Vagina (tissue), 2 donors: ENCODE measurements at places on chromosomes 3 and 15. TPM values are rescaled to one million over a fixed set of nuclear protein-coding genes. Genes with fewer than 3 reads are reported as not detected.

Gene ZIC1
- not detected for total RNA-seq

Gene PLA2G4B
- 34.1 TPM for total RNA-seq

Gene CCR9
- total RNA-seq: not detected

Gene XIRP1
- not detected for total RNA-seq

Gene PLA2G4E
- total RNA-seq: 8.8 TPM

DNA sequence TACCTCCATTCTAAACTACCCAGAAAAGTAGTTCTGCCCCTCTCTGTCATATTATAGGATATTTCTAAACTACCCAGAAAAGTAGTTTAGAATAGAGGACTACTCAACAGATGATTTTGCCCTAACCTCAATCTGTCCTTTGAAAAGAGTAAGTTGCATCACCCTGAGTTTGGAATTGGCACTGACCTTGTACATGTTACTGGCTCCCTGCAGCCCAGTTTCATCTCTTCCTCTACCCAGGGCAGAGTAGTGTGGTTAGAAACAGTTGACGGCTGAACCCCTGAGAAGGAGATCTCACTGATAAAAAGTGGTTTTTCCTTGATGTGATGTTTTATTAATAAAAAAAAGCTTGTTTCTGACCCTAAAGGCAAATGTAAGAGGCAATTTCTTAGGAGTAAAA is 340.5 kb upstream of the NECTIN3 start:
- H3K4me3 ChIP-seq: no peak overlapping the region
- DNase-seq: no peak
- no peaks in the 10 kb centered on the region for H3K36me3 ChIP-seq

DNA sequence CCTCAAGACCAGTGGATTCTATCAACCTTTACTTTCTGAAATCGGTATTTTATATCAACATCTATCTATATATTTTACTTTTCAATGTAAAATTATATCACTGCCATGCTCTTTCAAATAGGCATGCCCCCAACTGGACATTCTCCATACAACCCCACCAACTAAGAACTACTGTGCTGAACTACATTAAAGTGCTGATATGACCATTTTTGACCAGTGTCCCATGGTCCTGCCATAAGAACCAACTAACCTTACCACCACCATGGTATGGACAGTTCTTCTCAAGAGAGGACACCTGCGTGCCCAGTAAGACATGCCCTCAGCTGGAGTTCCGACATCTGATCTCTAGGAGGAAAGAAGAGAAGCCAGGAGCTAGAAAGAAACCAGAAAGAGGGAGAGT is 15.6 kb downstream of the POMGNT2 start:
- H3K27me3 ChIP-seq: no peaks in the 10 kb centered on the region
- H3K36me3 ChIP-seq: no peaks in the 10 kb centered on the region
- no peak overlapping the region for H3K27ac ChIP-seq

- H3K4me3 ChIP-seq: no peak overlapping the region
- DNase-seq: no peak
- H3K27ac ChIP-seq: no peak overlapping the region
- H3K27me3 ChIP-seq: no peaks in the 10 kb centered on the region
- no peaks in the 10 kb centered on the region for H3K36me3 ChIP-seq
These were observed 96.5 kb downstream of the SMAD6 start for GRCh38 chr15:66798426-66799061.

DNA sequence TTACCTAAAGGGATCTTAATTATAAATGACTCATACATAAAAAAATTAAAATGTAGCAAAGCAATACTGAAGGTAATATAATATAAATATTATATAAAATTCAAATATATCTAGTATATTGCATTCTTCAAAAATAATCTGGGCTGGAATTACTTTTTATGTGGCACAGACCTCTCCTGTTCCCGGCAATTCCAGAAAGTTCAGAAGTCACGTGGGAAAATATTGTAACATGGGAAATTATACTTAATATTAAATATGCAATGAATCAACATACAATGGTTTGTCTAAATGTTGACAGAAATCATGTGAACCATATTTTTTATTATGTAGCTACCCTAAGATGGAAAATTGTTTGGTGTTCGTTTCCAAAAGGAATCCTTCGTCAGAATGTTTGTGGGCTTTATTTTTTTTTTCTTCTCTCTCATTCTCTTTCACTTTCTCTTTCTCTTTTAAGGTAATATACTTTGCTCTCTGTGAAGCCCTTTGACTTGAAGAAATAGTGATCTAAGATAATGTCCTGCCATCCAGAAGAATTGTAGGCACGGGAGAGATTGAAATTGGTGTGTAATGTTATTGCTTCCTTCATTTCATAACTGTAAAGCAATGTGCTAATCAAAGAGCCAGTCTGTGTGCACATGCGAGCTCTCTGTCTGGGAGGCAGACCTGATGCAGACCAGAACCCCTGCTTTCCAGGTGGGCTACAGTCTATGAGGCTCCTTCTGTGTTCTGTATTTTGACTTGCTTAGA is 559.4 kb downstream of the NR2F2 start:
- no peaks in the 10 kb centered on the region for H3K4me1 ChIP-seq
- H3K4me3 ChIP-seq: peak overlapping the region; percentile 36
- H3K27ac ChIP-seq: peak overlapping the region; percentile 68

GRCh38 chr15:72340366-72340765 is 20.4 kb upstream of the CELF6 start:
- no peaks in the 10 kb centered on the region for H3K36me3 ChIP-seq
- H3K4me1 ChIP-seq: no peaks in the 10 kb centered on the region
- H3K27me3 ChIP-seq: no peaks in the 10 kb centered on the region
- H3K4me3 ChIP-seq: no peak overlapping the region
- peak overlapping the region; percentile 50 for H3K27ac ChIP-seq
- DNase-seq: no peak

GRCh38 chr15:75680007-75680789 is 32.5 kb downstream of the CSPG4 start:
- H3K4me3 ChIP-seq: no peak overlapping the region
- no peak overlapping the region for H3K27ac ChIP-seq
- peaks cover 4% of the 10 kb centered on the region for H3K36me3 ChIP-seq
- DNase-seq: no peak
- H3K4me1 ChIP-seq: peaks cover 34% of the 10 kb centered on the region
- H3K27me3 ChIP-seq: no peaks in the 10 kb centered on the region

DNA sequence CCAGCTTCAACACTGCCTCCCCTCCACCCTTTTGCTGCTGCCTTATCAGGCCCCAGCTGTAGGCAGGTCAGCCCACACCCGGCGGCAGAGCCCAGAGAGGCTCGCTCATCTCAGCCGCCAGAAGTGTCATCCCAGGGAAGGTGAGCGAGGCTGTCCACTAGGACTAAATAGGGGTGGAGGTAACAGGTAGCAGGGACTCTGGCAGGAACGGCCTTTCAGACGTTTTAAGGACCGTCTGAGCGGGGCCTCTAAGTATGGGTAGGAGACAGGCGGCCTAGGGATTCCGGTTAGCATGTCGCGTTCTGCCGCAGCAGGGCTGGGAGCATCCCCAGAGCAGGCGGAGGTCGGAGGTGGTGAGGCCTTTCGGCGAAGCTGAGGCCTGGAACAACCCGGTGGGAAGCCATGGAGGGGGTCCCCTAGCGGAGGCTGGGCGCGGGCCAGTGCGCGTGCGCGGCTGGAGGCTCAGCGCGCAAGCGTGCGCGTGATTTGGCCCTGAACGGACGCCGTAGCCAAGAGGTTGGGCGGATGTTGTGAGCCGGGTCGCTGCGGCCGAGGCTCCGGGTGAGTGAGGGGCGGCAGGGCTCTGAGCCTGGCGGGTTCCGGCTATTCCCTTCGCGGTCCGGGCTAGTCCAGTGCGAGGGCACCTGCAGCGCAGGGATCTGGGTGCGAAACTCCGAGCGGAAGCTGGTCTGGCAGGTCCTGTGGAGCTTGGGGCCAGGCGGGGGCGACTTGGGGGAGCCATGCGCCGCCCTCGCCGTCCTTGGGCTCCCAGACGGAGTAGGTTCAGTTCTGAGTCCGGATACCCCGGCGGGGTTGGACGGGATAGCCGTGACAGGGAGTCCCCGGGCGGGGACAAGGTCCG is at the start of the genes MST1 and RNF123:
MST1 (minus strand) TSS at position 429 of the 862 bp plus-strand sequence. CDS start 783 bp downstream, outside the sequence.
RNF123 (plus strand) TSS at position 512 of the 862 bp plus-strand sequence. CDS start 1,609 bp downstream, outside the sequence.
- DNase-seq: no peak
- peak within 1 kb of the TSS; percentile 83 for H3K27ac ChIP-seq
- peaks cover 2% of the 10 kb centered on the region for H3K36me3 ChIP-seq

DNA sequence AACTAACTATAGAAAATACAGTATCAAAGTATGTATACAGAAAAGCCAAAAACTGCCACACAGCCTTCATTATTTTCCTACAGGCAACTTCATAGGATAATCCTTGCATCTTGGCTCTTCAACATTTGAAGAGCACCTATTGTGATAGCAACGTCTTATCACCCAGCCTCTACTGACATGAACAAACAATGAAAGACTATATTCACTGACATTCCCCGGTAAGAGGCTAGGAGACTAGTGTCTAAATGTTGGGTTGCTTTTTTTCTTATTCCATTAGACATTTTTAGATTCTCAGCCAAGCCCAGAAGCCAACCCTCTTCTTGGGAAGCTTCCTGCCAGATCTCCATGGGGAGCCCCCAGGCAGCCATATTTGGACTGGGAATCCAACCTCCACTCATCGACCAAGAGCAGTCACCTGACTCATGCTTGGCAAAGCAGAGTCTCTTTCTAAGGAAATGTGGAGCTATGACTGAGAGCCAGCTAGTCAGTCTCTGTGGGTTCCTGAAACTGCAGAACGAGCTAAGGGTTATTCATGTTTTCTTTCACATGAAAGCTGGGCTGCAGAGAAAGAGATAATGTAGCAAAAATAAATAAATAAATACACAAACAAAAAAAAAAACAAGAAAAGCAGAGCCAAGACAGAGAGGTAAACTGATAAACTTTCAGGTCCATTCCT is 227.5 kb downstream of the MAGI1 start:
- peaks cover 12% of the 10 kb centered on the region for H3K4me1 ChIP-seq
- DNase-seq: no peak
- no peaks in the 10 kb centered on the region for H3K27me3 ChIP-seq

DNA sequence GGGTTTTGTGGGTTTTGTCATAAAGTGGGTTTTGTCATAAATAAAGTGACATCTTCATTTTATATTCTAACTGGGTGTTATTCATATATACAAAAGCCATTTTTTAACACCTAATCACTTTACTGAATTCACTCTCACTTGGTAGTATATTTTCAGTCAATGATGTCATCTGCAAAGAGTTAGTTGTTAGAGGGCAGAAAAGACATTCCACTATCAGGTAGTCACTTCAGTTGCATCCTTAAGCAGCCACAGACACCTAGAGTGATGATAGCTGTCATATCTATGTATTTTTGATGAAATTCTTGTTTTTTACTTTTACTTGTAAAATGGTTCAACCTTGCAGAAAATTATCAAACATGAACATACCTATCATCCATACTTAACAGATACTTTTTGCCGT is 89.0 kb downstream of the DHX36 start:
- H3K27me3 ChIP-seq: no peaks in the 10 kb centered on the region
- no peak overlapping the region for H3K27ac ChIP-seq
- H3K4me3 ChIP-seq: no peak overlapping the region
- H3K4me1 ChIP-seq: no peaks in the 10 kb centered on the region
- H3K36me3 ChIP-seq: no peaks in the 10 kb centered on the region
- no peak for DNase-seq

DNA sequence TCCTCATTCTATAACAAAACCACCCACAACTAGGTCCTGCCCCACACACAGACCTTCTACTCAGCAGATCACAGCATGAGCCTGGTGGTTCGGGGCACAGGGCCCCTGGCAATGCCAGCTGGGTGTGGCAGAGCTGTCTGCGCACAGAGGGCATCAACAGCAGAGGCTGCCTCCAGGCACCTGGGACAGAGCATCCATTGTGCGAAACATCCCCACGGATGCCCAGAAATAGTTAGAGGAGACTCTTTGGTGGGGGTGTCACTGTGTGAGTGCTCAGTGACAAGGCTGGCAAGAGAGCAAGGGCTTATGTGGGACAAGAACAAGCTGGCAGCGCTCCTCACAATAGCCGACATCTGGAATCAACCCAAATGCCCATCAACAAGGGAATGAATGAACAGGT is 487.4 kb upstream of the PROK2 start:
- no peaks in the 10 kb centered on the region for H3K27me3 ChIP-seq
- H3K27ac ChIP-seq: no peak overlapping the region
- DNase-seq: no peak
- no peaks in the 10 kb centered on the region for H3K36me3 ChIP-seq

GRCh38 chr3:150335631-150336030 is 72.5 kb upstream of the TSC22D2 start:
- no peak for DNase-seq
- no peaks in the 10 kb centered on the region for H3K36me3 ChIP-seq
- no peaks in the 10 kb centered on the region for H3K27me3 ChIP-seq
- H3K27ac ChIP-seq: no peak overlapping the region

DNA sequence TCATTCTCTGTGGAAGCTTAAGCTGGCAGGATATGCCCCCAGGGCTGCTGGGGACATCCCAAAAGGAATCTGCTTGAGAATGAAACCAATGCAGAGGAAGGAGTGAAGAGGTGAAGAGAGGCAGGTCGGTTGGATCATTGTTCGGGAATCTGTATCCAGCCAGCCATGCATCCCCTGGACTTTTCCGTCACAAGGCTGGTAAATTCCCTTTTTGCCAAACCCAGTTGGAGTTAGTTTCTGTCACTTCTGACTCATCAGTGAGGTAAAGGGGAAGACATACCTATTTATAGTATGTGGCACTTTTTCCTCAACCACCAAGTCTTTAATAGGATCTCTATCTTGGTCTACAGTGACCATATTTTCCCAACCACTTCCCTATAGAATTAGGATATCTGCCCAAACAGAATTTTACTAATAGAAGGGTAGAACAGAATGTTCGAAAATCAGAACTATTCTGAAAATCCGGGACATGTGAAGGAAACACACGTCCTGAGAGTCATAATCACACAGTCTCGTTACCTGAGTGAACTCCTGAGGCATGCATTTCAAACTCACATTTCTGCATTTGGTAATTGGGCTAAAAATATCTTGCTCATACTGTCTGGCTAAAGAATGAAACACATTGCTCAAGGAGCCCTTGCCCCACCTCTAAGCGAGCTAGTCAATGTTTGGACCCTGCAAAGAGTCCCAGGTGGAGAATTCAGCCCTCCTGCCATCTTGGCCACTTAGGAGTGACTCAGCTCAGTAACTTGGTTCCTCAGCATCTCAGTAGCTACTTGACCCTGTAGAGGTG is 289.7 kb upstream of the ADAMTS9 start:
- no peak for DNase-seq
- no peaks in the 10 kb centered on the region for H3K36me3 ChIP-seq
- no peaks in the 10 kb centered on the region for H3K27me3 ChIP-seq
- no peak overlapping the region for H3K4me3 ChIP-seq

DNA sequence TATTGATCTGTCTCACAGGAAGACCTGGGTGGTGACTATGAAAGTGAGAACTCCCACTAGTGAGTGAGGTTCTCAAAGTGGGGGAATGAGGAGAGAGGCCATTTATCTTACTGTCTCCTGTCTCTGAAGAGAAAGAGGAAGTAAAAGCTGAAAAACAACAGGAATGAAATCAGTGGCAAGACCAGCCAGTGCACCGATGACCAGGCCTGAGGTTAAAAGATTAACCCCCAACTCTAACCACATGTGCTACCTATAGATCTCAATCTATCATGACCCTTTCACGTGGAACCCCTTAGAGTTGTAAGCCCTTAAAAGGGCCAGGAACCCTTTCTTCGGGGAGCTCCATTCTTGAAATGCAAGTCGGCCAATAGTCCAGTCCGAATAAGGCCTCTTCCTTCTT is 239.3 kb upstream of the CNTN6 start:
- no peak for DNase-seq
- H3K4me1 ChIP-seq: no peaks in the 10 kb centered on the region
- H3K4me3 ChIP-seq: no peak overlapping the region
